ENCODE measurements at places on chromosomes 1 and 21. TPM values are rescaled to one million over a fixed set of nuclear protein-coding genes. Genes with fewer than 3 reads are reported as not detected.

The APCS gene
- not detected for total RNA-seq

The CFHR3 gene
- total RNA-seq = 0.32 TPM

The OR2G6 gene
- not detected for total RNA-seq

The KCNT2 gene
- 0.80 TPM for total RNA-seq

The PALMD gene
- 4.4 TPM for total RNA-seq

The ADORA1 gene
- total RNA-seq = not detected

The MTMR11 gene
- total RNA-seq = 483 TPM

Measured in transverse colon (tissue), 4 donors.